ENCODE measurements at places on chromosomes 13 and 19. TPM values are rescaled to one million over a fixed set of nuclear protein-coding genes. Genes with fewer than 3 reads are reported as not detected.

DNA sequence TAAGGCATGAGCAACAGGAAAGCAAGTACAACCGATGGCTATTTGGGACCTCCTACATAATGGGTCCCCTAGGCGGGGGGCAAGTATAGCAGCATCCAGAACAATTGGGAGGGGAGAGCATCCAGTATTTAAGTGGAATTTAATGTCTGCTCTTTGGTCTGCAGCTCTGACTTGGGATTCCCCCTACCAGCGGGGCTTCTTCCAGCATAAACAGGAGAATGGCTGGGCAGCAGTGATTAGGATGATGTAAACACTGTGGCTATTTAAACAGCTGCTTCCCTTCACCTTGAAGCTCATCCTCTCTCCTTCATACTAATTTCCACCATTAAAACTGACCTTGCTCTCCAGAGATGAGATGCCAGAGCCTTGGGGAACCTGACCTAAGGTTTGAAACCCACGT is 73.9 kb upstream of the OXGR1 start:
- DNase-seq = peak; percentile 4

- DNase-seq = no peak
Measured at GRCh38 chr13:32553720-32554119, 15.1 kb upstream of the N4BP2L2 start.

DNA sequence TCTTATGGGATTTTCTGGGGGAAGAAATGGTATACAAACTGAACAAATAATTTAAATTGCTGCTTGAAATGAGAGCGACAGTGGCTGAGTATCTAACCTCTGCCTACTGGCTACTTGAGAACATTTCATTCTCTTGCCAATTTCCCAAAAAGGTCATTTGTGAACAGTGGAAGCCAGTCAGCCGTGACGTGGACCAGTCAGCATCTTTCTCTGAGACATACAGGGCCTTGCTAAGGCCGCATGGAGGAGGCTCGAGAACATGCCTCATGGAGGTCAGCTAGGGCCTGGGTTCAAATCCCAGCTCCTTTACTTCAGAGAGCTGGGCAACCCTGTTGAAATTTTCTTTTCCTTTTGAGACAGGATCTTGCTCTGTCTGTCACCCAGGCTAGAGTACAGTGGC is 20.3 kb downstream of the ZC3H4 start:
- DNase-seq = no peak

GRCh38 chr19:13938301-13939064 is at the start of gene PODNL1:
TSS of gene PODNL1 (minus strand) at chr19:13938417. CDS start at chr19:13938181, 236 bp downstream.
- DNase-seq = peak; percentile 47

GRCh38 chr13:80945328-80945727 is 604.4 kb upstream of the SPRY2 start:
- DNase-seq = peak; percentile 17

- DNase-seq = no peak
Measured at GRCh38 chr13:74487091-74487722, 353.0 kb upstream of the KLF12 start.

DNA sequence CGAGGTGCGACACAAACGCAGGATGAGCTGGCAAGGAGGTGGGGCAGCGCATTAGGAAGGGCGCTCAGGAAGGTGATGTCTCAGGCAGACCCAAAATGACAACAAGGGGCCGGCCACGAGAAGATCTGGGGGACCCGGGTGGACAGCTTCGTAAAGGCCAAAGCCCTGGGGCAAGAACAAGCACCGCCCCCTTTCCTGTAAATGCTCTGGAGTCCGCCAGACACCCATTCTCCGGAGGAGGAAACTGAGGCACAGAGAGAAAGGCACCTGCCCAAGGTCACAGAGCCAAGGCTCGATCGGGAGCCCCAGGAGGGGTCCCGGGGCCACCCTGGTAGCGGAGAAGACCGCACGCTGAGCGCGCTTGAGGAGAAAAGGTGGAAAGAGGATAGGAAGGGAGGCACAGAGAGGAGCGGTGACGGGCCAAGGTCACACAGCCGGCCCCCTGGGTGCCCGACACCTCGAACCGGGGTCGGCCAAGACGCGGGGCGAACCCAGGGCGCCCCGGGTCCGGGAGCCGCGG is 571 bp downstream of the SAFB2 start:
- DNase-seq = peak; percentile 17

GRCh38 chr19:1360818-1361461 is 22.8 kb upstream of the NDUFS7 start:
- DNase-seq = peak; percentile 93

DNA sequence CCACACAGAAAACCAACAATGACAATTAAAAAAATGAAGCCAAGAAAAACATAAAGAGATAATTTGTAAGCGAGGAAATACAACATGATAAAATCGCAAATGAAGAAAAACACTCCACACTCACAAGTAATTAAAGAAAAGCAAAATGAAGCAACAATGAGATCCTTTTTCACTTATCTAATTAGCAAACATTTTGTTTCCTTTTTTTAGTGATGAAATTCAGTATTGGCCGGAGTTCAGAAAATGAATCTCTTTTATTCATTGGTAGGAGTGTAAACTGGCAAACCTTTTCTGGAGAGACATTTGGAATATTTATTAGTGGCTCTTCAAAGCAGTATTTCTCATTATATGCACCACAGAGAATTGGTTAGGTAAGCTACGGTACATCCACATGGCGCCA is 70.6 kb upstream of the POMP start:
- DNase-seq = no peak

DNA sequence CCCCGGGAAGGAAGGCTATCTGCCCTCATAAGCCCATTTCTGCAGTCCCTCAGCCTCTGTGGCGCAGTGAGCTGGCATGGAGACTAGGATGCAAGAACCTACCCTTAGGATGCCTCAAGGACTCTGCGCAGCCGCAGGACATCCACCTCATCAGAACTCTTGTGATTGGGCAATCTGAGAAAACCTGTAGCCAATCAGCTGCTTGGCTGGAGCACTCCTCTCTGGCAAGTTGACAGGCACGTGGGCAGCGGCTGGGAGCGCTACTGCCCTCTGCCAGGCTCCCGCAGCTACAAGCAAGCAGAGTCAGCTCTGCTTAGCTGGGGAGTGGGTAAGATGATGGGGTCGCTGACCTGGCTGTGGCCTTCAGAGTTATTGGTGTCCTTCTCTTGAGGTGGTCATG is 1.5 kb upstream of the ECSIT start:
- peak; percentile 85 for DNase-seq

DNA sequence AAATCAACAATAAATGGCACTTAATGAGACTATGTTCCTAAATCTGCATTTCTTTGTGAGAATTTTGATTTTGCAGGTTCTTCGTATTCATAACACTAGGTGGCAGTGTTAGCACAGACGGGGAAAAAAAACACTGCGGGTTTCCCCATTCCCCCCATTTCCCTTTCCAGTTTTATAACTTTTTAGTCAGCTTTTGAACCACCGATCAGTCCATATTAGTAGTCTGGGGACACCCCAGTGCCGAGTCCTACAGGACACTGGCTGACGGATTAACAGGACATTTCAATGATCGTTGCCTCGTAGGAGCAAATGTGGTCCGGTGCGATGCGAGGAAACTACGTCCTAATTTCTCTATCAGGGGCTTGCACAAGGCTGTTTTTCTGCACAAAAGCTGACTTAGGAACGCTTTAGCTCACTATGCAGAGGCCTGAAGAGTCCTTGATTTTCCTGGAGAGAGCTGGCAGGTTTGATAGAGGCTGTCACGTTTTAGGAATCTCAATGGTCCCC is 234.3 kb downstream of the LMO7 start:
- DNase-seq = peak; percentile 69

DNA sequence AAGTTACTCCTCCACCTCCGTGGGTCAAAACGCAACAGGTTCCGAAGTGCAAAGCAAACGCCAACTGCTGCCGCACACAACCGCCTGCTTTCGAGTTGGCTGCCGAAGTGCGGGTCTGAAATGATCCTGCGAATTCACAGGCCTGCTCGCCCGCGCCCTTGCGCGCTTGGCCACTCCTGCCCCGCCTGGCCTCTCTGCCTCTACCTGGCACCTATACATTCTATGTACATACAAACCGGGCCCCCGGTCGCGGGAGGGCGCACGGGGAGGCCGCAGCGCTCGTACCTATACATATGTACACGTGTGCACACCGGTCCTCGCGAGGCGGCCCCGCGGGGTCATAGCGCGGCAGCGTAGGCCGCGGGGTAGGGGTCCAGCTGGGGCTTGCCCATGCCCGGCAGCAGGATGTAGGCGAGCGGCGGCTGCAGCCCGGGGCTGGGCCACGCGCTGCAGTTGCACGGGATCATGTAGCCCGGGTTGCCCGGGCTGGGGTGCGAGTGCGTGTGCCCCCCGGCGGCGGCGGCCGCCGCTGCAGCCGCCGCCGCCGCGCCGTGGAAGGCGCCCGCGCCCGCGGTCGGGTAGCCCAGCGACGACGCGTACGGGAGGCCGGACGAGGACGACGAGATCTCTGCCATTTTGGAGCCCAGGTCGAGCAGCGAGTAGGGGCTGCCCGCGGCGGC is 1.3 kb downstream of the SOX21 start:
- peak; percentile 21 for DNase-seq

GRCh38 chr13:109673477-109673876 is 112.9 kb downstream of the IRS2 start:
- DNase-seq = no peak

- DNase-seq = no peak
Measured at GRCh38 chr19:14495672-14496028, 277 bp downstream of the GIPC1 start.

DNA sequence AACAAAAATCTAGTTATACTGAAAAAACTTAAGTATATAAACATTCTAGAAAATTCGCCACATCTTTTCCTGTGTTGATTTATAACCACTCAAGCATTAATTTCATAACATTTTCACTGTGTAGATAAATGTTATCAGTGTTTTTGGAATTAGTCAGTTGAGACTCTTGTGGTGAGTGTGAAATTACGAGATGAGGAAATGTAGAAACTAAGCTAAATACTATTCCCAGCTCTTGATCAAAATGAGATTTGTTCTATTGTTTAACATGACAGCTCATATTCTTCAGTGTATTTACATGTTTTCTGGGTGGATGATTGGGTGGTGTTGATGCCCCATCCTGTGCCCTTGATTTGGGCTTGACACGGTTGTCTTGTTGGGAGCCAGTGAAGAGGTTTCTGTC is 406.8 kb downstream of the DACH1 start:
- no peak for DNase-seq

DNA sequence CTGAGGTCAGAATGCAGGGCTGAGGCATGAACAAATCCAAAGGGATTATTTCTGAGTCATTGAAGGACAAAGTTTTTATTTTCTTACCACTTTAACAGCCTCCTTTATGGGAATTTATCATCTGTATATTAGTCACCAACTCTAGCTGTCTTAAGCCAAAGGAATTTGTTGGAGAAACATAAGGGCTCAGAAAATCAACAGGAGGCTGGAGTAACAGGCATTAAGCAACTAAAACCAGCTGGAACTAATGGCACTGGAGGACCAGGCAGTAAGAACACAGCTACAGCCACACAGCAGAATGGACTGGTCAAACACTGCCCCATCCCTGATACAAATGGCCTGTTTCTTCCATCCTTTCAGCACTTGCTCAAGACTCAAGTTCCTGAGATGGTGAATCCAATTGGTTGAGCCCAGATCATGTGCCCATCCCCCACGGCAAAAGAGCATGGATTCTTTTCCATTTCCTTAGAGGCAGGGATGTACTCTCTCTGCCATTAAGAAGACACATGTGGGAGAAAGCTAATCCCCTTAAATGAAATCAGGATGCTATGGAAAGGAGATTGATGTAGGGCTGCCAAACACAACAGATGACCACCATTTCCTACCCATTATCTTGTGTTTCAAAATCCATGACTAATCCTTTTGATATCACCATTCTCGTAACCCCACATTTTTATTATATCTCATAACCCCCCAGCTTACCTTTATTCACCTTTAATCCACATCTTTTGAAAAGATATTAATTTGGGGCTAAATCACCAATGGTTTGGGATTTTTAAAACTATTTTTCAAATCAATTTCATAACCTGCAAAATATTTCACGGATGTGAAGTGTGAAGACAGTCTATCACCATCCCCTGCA is 157.0 kb upstream of the FNDC3A start:
- no peak for DNase-seq

GRCh38 chr13:88066847-88067246 is 395.7 kb downstream of the SLITRK5 start:
- no peak for DNase-seq

DNA sequence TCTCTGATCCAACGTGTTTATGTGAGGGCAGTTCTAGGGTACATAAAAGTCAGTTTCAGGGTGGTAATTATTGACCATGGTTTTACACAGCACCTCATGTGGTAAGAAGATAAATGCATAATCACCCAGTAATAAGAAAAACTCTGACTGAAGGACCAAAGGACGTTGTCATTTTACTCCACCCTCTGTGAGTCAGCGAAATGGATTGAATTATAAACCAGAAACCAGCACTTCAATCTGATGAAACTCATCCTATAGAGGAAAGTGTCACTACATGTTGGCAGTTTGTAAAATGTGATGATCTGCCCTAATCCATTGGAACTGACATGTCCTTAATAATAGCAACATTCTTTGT is 406.8 kb downstream of the KLF5 start:
- no peak for DNase-seq

DNA sequence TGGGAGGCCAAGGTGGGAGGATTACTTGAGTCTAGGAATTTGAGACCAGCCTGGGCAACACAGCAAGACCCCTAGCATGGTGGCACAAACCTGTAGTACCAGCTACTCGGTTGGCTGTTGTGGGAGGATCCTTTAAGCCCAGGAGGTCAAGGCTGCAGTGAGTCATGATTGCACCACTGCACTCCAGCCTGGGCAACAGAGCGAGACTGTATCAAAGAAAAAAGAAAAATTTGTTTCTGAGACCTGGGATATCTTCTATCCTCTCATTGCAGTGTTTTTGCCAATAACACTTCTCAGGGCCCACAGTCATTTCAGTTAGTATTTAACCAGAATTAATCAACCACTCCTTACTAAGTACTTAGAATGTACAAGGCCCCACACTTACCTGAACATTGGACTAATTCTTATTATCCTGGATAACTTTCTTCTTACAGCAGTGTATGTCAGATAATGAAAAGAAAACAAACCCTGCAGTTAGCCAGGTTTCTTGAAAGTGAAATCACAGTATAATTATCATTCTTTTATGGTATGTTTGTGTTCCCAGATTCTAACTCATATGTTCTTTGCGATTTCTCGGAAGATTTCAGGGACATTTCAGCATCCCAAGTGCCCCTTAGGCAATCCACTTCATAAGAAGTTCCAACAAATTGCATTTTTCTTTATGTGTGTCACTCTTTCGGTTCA is 75.6 kb upstream of the KLF5 start:
- no peak for DNase-seq

- no peak for DNase-seq
Measured at GRCh38 chr19:34309368-34310138, 55.2 kb downstream of the GARRE1 start.

GRCh38 chr13:99991828-99992775 is 10.5 kb downstream of the ZIC2 start:
- DNase-seq = peak; percentile 3

The TNNT1 gene
- total RNA-seq = 338 TPM

The FAM83E gene
- 10.2 TPM for total RNA-seq

The PSG2 gene
- total RNA-seq = not detected

The ZNF581 gene
- 16.3 TPM for total RNA-seq

The MCF2L gene
- 60.7 TPM for total RNA-seq

The LRRC4B gene
- 13.0 TPM for total RNA-seq

The PNMA8B gene
- total RNA-seq = 2.6 TPM

The NCCRP1 gene
- total RNA-seq = 4.5 TPM

The APOC4 gene
- not detected for total RNA-seq

The ZNF490 gene
- total RNA-seq = 6.1 TPM
